ENCODE measurements at places on chromosomes 11 and 22.

DNA sequence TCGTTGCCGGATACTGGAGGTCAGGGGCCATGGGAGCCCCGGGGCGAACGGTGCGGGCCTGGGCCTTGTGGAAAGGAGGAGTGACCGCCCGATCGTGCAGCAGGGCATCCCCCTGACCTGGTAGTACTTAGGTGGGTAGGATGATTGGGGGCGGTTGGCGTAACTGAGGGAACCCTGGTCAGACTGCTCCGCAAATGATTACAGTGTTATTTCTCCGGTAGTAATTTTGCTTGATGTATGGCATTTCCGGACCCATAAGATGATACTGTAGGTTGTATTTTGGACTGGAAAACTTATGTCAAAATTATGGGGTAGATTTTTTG is 762 bp downstream of the MTMR3 start:
- DNase-seq, result no peak

DNA sequence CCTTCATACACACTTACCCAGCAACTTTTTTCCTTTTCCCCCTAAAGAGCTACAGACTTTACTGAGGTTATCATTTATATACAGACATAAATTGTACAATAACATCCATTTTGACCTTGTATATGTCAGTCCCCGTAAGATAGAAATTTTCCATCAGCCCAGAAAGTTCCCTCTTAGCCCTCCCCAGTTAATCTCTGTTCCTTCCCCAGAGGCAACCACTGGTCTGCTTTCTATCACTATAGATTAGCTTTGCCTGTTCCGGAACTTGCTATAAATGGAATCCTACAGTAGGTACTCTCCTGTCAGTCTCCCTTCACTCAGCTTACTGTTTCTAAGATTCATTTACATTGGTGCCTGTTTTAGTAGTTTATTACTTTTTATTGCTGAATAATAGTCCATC is 54.9 kb downstream of the TSPAN18 start:
- no peak for DNase-seq

DNA sequence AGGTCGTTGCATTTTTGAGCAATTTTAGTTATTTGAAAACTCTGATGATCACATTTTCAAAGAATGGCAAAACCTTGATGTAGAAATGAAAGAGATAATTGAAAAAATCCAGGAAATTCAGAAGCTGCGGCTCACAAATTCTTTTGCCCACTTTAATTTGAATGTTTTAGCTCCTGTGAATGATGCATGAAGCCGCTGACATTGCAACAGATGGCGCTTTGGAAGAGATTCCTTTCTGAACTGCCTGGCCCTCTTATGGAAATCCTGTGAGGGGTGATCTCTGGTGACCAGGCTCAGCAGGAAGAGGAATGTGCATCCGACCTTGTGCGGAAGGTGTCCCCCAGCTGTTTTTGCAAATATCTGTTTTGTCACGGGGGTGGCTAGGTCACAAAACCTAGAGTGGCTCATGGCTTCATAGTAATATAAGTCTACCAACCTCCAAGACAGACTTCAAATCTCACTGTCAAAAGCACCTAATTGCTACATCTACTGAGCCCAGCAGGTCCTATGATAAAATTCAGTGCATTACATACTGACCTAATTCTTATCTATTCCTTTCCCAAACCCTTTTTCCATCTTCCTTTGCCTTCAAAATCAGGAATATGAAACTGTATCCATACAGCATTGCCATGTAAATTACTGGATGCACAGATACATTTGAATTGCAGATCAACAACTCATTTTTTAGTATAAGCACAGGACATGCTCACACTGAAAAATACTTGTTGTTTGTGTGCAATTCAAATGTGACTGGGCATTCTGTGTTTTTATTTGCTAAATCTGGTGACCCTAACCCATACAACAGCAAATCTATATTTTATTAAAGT is 412.7 kb downstream of the ETS1 start:
- no peak for DNase-seq

GRCh38 chr11:65323813-65324212 is 9.1 kb downstream of the CDC42EP2 start:
- no peak for DNase-seq

DNA sequence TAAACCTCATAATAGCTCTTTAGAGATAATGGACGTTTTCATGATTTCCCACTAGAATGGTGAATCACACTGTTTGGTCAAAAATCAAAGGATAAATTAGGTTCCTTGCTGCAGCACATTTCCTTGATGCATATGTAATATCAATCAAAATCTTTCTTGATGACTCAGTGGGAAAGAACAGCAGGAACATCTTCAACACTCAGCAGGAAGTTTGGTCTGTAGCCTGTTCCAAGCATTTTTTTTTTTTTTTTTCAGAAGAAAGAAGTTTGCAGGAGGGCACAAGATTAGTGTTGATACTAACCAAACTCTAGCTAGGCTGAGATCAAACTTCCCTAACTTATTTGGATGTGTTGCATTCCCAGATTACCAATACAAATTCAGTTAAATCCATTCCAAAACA is 1529.8 kb downstream of the FAM181B start:
- DNase-seq, result no peak

DNA sequence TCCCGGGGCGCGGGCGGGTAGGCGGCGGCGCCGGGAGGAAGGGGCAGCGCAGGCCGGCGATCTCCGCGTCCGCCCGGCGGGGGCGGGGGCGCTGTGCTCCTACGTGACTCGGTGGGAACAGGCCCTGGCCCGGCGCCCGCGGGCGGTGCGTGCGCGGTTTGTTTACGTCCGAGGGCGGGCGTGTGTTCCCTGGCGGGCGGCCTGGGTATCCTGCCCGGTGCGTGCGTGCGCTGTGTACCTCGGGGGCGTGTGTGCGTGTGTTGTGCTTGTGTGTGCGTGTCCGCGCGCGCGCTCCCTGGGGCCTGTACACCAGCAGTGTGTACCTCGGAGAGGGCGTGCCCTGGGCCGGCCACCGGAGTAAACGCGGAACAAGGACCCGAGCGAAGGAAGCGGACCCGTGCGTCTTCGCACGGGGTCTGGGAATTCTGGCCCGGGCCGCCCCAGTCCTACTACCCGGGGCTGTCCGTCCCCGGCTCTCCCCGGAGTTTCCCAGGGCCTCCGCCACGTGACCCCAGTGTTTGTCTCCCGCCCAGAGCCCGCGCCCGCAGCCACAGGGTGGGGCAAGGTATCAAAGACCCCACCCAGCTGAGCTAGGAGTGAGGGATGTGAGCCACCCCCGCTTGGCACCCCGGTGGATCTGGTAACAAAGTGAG is 769 bp downstream of the MAFF start:
- DNase-seq, result no peak

DNA sequence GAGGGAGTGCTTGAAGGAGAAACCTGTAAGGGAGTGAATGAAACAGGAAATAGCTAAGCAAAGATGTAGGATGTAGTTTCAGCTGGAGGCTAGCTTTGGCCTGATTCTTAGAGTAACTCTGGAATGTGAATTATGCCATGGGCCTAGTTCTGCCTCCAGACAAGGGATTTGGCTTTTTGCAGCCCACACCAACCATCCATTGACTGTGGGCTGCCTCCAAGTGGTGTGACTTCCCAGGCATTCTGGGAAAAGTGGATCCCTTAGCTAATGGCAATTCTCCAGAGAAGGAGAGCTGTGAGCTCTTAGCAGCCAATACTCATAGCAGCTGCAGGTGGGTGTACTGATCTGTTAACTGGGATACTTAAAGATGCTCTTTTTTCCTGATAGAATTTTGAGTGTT is 2.0 kb upstream of the OR9I1 start:
- DNase-seq, result no peak

GRCh38 chr11:116030697-116031331 is 526.6 kb upstream of the CADM1 start:
- no peak for DNase-seq

DNA sequence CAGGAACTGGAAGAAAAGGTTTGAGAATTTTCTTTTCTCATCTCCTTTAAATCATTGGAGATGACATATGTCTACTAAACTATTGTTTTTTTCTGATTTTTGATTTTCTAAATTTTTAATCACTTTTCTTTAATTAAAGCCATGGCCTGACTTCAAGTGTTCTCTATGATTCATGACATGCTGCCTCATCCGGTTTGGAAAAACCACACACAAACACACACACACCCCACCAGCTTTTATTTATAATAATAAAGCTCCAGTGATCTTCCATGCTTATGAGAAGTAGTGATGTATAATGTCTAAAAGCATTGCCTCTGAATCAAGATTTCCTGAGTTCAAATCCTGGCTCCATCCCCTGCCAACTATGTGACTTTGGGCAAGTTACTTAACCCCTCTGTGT is 179.2 kb downstream of the SPON1 start:
- DNase-seq, result no peak

DNA sequence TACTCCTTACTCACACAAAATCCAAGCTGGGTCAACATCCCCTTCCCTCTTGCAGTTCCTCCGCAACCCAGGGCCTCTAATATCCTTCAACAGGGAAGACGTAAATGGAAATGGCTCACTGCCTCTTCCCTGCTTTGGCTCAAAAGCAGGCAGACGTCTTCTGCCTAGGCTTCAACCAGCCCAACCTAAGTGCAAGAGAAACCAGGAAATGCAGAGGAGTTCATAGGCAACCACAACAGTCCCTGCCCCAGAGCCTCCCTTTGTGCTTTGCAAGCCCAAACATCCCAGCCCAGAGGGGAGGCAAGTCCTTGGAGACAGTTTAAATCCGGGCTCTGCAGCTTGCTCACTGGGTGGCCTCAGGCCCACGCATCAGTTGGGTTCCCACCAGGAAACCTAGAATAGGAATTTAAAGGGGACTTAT is 33.3 kb downstream of the CD6 start:
- no peak for DNase-seq

GRCh38 chr22:41831383-41831782 is 1.5 kb upstream of the SREBF2 start:
- no peak for DNase-seq

GRCh38 chr11:74605403-74605802 is 13.0 kb downstream of the POLD3 start:
- no peak for DNase-seq

DNA sequence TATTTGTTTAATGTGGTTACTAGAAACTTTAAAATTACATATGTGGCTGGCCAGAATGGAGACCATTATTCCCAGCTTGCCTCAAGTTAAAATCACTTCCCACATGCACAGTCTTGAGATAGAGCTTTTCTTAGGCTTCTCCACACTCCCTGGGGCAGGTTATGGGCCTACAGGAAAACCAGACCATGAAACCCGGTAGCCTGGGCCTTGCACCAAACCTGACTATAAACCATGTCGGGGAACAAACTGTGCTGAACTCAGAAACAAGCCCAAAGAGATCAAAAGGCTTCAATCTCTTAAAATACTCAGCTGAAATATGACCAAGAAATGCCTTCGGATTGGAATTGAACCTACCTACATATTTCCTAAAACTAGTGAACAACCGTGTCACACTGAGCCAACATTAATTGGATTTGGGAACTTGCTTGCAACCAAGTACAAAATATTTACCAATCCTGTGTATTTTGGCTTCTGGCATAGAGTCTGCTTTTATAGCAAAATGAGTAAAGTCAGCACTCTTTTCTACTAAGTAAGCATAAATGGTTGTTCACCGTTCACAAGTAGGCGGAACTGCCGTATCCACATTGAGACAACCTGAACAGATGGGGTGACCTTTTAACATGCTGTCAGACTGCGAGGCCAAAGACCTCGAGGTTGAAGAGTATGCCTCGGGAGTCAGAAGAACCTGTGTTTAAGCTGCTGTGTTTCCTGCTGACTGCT is 199.5 kb downstream of the FAM76B start:
- DNase-seq, result no peak

DNA sequence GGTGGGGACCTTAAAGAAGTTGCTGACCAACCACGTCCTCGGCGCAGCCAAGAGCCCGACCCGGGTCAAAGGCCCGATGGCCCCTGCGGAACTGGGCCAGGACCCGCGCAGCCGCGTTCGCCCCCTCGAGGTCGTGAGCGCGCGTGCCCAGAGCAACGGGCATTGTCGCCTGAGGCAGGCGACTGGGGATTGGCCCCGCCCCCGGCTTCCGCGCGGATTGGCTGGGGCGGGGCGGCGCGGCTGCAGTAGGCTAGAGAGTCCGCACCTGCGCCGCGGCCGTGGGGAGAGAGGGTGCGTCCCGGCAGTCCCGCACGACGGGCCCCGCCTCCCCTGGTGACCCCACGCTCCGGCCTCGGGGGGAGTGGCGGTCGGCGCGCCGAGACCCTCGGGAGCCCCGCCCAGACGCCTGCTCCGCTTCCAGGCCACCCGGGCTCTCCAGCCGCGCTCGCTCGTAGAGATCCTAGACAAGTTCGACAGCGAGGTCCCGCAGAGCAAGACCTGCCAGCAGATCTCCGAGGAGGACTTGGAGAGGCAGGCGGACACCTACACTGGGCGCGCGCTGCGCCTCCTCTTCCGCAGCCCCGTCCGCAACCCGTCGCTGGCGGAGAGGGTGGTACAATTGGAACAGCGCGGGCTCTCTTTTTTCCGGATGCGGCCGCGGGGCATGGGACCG is 8.3 kb upstream of the PPIL2 start:
- DNase-seq, result peak; percentile 43

- no peak for DNase-seq
Observed at GRCh38 chr11:61621917-61622585, 41.2 kb upstream of the SYT7 start.

- no peak for DNase-seq
Observed at GRCh38 chr22:47891609-47892008, 1129.2 kb downstream of the TBC1D22A start.

GRCh38 chr11:65454311-65454695 is 31.7 kb downstream of the NEAT1 start:
- DNase-seq, result no peak

- DNase-seq, result no peak
Observed at GRCh38 chr11:61700720-61701119, 20.5 kb downstream of the DAGLA start.

- DNase-seq, result peak; percentile 19
Observed at GRCh38 chr11:64489831-64490441, 101.1 kb upstream of the SLC22A12 start.

DNA sequence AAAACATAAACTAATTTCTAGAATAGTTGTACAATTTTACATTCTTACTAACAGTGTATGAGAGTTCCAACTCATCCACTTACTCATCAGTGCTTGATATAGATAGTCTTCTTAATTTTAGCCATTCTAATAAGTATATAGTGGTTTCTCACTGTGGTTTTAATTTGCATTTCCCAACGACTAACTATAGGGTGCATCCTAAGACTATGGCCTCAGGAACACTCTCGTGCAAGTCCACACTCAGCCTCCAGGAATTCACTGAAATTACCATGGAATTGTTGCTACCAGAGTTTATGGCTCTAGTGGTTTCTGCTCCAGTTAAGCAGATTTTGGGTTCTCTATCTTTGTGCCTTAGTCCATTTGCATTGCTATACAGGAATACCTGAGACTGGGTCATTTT is 60.1 kb upstream of the GUCY1A2 start:
- no peak for DNase-seq

DNA sequence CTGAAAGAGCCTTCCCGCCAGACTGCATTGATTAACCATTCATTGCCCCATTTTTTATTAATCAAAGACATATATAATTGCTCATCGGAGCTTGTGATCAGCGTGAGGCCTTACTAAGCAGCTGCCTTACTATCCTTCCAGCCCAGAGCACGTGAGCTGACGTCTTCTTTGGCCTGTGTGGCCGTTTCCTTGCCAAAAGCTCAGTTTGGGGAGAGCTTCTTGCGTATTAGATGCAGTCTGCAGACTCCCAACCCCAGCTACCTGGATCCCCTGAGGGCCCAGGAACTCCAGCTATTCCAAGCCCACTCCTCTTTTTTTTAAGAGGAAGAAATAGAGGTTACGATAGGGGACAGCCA is 784 bp upstream of the SLC43A3 start:
- no peak for DNase-seq

All from NCI-H524 treated with DMSO at 0.1 percent for 48 hours (cell line).